ENCODE measurements at places on chromosomes 11 and 22.

- no peak for DNase-seq
Observed at GRCh38 chr22:45865561-45866125, 111.3 kb downstream of the WNT7B start.

DNA sequence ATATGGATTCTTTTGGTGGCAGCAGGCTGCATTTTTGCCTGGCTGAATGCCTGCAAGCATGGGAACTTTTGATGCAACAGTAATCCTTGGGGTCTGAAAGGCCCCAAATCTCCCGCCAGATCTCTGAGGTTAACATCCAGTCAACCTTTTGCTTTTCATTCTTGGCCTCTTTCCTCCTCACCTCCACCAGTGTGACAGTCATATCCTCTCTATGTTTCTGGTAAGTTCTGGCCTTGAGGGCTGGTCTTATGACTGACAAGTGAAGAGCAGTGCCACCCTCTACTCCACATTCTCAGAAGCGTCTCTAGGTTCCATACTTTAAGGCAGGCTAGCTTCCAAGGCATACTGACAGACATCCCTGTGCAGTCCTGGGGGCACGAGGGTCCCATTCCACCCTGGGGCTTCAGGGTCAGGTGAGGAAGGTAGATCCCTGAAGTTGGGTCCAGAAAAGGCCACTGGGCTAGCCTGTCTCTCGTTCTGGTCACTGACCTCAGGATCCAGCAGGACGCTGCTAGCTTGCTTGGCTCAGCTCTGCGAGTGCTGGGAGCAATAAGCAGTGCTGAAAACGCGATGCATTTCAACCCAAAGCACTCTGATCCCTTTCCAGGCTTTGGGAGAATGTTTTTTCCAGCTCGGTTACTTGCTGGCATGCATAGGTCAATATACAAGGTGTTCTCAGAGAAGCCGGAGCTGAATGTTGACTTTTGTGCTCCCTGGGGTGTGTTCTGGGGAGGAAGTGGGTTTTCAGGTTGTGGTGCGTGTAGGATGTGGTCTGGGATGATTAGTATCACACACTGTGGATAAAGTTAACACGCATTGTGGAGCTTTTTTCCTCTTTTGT lies 75.2 kb downstream of the PTPRJ start:
- peak; percentile 48 for DNase-seq

GRCh38 chr11:122848186-122848585 lies 9.9 kb downstream of the CRTAM start:
- DNase-seq: no peak

- DNase-seq: no peak
Observed at GRCh38 chr11:36774603-36775002, 176.6 kb upstream of the RAG2 start.

GRCh38 chr11:131609337-131609736 lies 238.9 kb downstream of the NTM start:
- no peak for DNase-seq

DNA sequence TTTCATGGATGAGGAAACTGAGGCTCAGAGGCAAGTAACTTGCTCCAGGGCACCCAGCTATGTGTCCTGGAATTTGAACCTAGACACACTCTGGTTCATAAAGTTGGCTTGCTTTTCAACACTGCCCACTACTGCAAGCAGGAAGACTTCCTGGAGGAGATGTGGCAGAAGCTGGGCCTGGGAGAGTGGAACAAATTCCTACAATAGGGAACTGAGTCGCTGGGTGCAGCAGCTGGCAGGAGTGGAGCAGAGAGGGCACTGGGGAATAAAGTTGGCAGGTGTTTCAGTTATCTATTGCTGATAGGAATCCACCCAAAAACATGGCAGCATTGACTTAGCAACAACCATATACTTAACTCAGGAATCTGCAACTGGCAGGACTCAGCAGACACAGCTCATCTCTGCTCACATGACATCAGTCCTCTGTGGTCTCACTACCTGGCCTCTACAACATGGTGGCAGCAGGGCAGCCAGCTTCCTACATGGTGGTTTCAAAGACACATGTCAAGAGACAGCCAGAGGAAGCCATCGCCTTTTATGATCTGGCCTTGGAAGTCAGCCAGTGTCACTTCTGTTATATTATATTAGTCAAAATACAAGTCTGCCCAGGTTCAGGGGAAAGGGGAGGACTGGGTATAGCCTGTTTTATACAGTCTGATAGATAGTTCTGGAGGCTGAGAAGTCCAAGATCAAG lies 10.6 kb upstream of the CARD10 start:
- no peak for DNase-seq

DNA sequence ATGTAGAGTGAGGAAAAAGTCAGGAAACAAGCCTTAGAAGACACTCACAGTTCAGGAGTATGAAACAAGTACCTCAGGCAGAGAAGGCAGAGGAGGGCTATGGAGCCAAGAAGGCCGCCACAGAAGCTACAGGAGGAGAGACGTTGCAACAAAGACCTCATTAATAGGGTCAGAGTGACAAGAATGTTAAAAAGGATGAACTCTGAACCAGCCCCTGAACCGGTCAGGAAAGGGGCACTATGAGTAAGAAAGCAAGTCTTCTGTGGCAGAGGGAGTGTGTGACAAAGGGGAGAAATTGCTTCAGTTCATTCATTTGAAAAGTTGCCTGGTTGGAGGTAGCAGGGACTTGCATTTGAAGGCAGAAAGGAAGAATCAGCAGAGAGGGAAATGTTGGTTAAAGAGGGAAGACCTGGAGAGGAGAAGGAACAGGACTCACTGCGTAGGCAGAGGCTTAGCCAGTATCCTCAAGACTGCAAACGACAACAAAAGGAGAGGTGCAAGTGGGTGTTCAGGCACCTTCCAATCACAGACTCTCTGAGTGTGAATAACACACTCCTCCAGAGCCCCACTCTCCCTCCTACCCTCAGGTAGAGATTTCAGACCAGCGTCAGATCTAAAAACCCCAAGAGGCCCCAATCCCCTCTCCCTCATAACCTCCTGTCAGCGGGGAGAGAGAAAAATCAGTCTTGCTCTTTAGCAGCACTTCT lies 15.4 kb downstream of the TAGLN start:
- no peak for DNase-seq

- DNase-seq: no peak
Observed at GRCh38 chr22:27250418-27250817, 551.1 kb downstream of the MN1 start.

GRCh38 chr22:46693634-46694415 lies 44.2 kb downstream of the CERK start:
- no peak for DNase-seq

DNA sequence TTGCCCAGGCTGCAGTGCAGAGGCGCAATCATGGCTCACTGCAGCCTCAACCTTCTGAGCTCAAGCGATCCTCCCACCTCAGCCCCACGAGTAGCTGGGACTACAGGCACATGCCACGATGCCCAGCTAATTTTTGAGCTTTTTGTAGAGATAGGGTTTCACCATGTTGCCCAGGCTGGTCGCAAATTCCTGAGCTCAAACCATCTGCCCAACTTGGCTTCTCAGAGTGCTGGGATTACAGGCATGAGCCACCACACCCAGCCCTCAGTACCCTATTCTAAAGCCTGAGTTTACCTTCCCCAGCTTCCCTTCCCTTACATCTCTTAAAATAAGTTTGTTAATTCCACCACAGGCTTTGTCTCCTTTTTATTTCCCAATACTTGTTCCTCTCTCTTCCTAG lies 59.1 kb downstream of the AMBRA1 start:
- DNase-seq: no peak

- no peak for DNase-seq
Observed at GRCh38 chr11:47152126-47152952, 24.3 kb downstream of the ARFGAP2 start.
